ENCODE measurements at places on chromosomes 7 and 10.

DNA sequence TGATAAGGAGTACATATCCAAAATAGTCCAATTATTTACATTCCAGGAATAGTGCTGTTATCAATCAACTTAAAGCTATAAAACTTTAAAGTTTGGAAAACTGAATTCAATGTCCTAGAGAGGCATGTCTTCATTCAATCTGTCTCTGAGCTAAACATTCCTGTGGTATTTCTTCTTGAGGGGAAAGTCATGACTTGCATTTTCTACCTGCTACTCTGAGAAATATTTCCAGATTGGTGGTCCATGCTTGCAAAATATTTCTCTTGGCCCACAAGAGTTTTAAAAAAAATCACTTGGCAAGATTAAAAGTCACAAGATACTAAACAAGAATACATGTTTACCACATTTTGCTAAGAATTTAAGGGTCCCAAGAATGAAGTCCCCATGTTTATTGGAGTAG lies 63.6 kb upstream of the HGF start:
- no peak for DNase-seq

DNA sequence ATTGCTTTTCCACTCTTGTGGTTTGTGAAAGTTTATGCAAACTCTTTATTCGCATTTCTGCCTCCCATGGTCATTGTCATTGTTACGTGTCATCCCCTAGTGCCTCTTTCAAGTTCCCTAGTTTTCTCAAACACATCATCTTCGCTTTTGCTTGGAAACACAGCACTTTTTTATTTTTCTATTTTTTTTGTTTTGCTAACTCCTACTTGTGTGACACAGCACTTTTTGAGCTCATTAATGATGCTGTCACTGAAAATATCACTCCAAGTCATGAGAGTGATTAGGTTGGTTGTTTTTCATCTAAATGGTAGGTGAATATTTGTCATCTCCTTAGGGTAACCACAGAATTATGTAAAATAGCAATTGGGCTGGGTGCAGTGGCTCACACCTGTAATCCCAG lies 8.5 kb upstream of the STX1A start:
- DNase-seq: no peak

DNA sequence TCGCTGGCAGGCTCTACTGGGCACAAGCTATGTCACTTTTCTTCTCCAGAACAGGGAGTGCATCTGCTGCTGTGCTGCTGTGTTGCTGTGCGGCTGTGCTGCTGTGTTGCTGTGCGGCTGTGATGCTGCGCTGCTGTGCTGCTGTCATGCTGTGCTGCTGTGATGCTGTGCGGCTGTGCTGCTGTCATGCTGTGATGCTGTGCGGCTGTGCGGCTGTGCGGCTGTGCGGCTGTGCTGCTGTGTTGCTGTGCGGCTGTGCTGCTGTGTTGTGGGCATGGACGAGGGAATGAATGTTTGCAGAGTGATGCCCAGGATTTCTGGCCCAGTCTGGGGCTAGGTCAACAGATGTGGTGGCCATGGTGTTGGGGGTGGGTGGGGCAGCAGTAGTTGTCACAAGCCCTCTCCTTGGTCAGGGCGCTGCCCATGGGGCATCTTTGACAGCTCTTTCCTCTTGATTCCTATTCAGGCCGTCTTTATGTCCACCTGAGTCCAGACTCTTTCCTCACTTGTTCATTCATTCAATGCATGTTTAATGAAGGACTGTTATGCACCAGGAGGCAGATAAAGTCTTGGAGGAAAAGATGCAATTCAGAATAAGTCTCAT lies 55.6 kb downstream of the C10orf120 start:
- no peak for DNase-seq

- no peak for DNase-seq
Measured at GRCh38 chr7:144468990-144469732, 65.7 kb upstream of the NOBOX start.

DNA sequence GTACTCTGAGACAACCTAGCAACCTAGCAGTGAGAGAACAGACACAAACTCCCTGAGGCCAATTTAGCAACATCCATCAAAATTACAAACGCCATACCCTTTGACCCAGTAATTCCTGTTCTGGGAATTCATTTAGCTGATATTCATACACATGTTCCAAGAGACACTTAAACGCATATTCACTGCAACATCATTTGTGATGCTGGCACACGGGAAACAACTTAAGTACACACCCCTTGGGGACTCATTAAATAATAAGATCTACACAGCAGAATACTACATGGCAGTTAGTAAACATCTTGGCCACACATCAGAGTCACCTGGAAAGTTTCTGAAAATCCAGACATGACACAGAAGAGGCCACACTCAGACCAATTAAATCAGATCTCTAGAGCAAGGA lies 17.6 kb downstream of the NUDCD3 start:
- DNase-seq: no peak

DNA sequence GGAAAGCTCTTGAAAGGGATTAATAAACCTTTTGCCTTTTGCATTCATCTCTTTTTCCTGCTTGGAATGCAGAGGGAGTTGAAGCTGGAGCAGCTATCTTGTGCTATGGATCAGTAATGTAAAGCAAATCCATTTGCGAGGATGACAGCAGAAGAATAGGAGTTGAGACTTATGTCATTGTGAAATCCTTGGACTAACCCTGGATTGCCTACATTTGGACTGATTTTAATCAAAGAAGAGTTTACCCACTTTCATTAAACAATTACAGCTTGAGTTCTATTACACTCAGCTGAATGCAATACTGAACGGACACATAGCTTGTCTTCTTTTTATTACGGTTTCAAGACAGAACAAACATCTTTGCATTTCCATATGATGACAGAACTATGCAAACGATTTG lies 362.3 kb downstream of the PHF14 start:
- no peak for DNase-seq

- DNase-seq: peak; percentile 39
Measured at GRCh38 chr7:114922652-114923402, 933 bp downstream of the MDFIC start.

DNA sequence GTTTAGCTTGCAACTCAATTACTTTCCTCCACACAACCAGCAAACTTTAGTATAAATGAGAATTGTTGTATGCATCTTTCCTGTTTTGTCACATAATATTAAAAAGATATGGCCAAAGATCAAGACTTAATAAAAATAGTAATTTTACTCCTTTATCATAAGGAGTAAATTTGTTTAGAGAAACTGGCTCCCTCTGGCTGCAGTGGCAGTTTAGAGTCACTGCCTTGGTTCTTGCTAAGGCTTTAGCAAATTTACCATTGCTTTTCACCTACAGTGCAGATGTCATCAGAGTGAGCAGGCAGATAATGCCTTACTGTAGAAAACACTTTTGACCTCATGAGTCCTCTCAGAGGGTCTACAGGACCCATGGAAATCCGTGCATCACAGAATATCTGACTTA lies 2.6 kb downstream of the PRPF18 start:
- no peak for DNase-seq

DNA sequence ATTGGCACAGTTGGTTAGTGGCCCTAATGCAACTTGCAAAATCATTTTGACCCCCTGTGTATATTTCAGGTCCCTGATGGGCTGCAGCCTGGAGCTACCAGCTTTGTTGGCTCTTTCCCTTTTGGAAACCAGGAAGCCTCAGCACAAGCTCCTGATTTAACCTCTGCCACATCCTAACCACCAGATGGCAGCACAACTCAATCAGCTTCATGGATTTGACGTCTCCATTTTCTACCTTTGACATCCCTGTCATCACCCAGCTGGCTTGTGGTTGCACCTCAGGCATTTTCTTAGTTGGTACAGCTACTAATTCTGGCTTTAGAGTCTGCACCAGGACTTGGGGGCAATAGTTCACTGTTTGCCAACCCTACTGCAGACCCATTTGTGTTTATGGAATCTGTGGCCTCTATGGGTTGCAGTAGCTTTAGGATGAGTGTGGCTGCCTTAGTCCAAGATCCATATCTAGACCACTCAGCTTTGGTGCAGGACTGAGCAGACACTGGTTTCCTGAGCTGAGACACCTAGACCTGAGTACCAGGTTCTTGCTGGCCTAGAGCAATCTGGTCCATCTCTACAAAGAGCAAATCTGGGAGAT lies 456.2 kb downstream of the REEP3 start:
- DNase-seq: no peak

DNA sequence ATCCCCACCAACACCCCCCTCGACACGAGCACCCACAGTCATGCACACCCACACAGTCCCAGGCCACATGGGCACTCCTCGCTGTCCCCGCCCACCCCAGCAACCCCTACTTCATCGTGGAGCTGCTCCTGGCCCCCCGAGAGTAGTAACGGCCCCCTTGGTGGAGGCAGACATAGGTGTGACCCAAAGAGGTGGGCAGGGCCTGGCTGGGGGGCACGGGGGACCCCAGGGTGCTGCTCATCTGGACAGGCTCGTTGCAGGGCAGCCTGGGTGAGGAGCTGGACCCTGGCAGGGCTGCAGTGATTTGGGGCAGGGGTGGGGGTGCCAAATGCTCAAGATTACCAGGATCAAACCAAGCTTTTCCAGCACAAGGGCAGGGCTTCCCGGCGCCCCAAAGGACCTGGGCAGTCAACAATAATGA lies 42.4 kb upstream of the ZMIZ1 start:
- DNase-seq: no peak

GRCh38 chr10:86956848-86957448 lies 467 bp downstream of the MMRN2 start:
- DNase-seq: no peak

DNA sequence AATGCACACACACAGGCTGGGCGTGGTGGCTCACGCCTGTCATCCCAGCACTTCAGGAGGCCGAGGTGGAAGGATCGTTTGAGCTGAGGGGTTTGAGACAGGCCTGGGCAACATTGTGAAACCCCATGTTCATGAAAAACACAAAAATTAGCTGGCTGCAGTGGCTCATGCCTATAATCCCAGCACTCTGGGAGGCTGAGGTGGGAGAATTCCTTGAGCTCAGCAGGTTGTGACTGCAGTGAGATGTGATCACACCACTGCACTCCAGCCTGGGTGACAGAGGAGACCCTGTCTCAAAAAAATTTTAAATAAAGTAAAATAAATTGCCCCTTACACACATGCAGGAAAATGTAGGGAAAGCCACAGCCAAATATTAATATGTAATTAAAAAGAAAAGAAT lies 44.1 kb downstream of the RNF32 start:
- no peak for DNase-seq

DNA sequence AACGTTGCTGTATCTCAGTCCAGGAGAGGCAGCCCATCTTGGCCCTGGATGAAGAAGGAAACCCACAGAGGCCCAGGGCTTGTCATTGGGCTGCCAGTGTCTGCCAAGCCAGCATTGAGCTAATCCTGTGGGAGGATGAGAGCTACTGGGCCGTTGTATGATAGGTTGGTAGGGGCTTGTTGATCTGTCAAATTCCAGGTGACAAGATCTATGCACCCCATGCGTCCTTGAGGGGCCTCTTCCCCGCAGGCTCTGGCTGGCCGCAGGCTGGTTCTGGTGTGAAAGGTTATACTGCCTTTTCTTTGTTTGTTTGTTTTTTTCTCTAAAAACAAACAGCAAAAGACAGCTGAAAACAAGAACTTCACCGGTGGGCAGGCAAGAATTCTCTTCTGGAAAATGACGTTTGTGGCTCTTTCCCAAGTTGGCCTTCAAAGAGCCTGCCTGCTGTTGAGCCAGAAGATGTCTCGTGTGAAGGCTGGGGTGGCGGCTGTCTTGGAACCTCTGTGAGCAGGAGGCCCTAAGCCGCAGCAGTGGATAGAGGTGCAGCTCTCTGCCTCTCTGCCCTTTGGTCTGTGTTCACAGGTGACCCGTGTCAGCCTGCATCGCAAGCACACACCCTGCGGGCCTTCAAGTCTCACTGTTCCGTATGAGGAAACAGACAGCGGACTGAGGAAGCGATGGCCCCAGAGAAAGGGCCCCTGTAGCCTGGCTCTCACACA lies 23.3 kb downstream of the CYP17A1 start:
- DNase-seq: no peak

GRCh38 chr10:93941606-93942005 lies 47.8 kb downstream of the SLC35G1 start:
- DNase-seq: no peak

All from stimulated activated CD4-positive, alpha-beta T cell treated with anti-CD3 and anti-CD28 coated beads, Interleukin-1b, Interleukin-23, amount 100 ng/mL, for 1 hour (primary cell).